Liver (tissue), 10 donors: ENCODE measurements at places on chromosomes 4 and X. TPM values are rescaled to one million over a fixed set of nuclear protein-coding genes. Genes with fewer than 3 reads are reported as not detected.

CSAG3 gene
- polyA plus RNA-seq = not detected

SLC16A2 gene
- polyA plus RNA-seq = 19.7 TPM

SLC2A9 gene
- polyA plus RNA-seq = 6.2 TPM

POLN gene
- polyA plus RNA-seq = 0.44 TPM

AKAP4 gene
- not detected for polyA plus RNA-seq

TEX13C gene
- polyA plus RNA-seq = not detected

H2BW1 gene
- polyA plus RNA-seq = not detected

YIPF7 gene
- not detected for polyA plus RNA-seq

GRCh38 chr4:74428276-74428675 is 16.7 kb upstream of the AREG start:
- DNase-seq = no peak

- no peak for DNase-seq
Observed at GRCh38 chr4:188971125-188971524, 831.9 kb downstream of the TRIML1 start.

- DNase-seq = no peak
Observed at GRCh38 chr4:76502886-76503285, 67.9 kb downstream of the SHROOM3 start.

GRCh38 chr4:20700007-20700761 is at the start of gene PACRGL:
PACRGL (plus strand) TSS chr4:20700458; CDS start chr4:20704482, 4,024 bp downstream.
- peak; percentile 90 for DNase-seq

GRCh38 chr4:180394730-180395129 is 1848.5 kb upstream of the TENM3 start:
- no peak for DNase-seq

GRCh38 chr4:11397146-11397545 is 31.5 kb downstream of the HS3ST1 start:
- no peak for DNase-seq

DNA sequence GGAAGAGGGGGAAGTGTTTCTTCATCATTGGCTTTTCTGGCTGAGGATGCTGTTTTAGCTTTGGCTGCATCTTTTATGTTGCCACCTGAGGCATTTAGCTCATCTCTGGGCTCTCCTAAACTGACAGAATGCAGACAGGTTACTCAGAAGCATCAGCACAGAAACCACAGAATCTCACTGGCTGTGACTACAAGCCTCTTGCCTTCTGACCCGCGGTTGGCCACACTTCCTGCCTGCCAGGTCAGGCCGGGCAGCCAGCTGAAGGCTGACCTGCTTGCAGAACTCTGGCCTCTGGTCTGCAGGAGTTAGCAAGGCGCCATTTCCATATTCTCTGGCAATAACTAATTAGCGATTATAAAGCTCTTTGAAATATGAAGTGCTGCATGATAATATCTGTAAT is 366.5 kb downstream of the MID1IP1 start:
- no peak for DNase-seq

GRCh38 chrX:38817004-38817703 is 15.9 kb downstream of the MID1IP1 start:
- peak; percentile 38 for DNase-seq
